Motor neuron (in vitro differentiated cells): ENCODE measurements at places on chromosomes 16 and 17.
A peak's percentile ranks its signal among the peaks of the same experiment; 100 is the strongest.

GRCh38 chr16:89094252-89094879 lies 714 bp downstream of the ACSF3 start:
- no peak for ATAC-seq

- ATAC-seq, result no peak
These were observed 117.6 kb upstream of the ZNF750 start for GRCh38 chr17:82957469-82957795.

DNA sequence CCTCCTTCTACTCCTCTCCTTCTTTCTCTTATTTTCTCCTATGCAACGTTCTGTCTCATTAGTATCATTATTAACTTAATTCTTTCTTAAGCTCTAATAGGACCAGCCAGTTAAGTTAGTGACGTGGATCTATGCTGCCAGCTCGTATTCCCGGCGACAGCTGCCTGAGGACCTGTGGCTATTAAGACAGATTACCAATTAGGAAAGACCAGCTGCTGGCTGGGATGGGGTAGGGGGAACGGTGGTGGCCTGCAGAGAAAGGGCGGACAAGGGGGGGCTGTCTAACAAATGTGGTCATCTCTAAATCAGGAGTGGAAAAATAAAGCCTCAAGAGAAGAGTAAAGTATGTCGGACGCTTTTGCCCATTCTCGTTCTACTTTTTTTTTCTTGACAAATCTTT lies 770 bp upstream of the MYH3 start:
- no peak for ATAC-seq

GRCh38 chr16:82499302-82499701 lies 127.5 kb upstream of the CDH13 start:
- no peak for ATAC-seq

GRCh38 chr16:58503166-58503862 lies 3.4 kb downstream of the NDRG4 start:
- ATAC-seq, result no peak

DNA sequence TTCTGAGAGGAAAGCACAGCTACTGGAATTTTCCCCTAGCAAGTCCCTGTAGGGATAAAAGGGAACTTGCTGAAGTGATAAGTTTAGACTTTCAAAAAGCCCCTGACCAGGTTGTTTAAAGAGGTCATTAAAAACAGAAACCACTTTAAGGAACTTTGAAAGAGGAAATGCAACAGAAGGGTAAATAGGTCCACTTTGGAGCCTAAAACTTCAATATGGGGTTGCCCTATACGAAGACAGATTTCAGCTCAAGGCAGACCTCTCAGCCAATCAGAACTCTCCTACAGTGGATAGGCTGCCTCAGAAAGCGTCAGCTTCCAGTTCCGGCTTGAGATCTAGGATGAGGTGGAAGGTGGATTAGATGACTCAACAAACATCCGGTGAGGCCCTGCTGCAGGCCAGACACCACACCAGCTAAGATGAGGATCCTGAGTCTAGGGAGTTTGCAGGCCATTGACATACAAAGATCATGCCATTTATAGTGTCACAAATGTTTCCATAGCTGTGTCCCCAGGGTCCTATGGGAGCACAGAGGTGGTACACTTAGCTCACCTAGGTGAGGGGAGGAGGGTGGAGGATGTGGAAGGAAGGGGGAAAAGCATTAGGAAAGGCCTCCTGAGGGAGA lies 7.9 kb upstream of the MFSD6L start:
- no peak for ATAC-seq

DNA sequence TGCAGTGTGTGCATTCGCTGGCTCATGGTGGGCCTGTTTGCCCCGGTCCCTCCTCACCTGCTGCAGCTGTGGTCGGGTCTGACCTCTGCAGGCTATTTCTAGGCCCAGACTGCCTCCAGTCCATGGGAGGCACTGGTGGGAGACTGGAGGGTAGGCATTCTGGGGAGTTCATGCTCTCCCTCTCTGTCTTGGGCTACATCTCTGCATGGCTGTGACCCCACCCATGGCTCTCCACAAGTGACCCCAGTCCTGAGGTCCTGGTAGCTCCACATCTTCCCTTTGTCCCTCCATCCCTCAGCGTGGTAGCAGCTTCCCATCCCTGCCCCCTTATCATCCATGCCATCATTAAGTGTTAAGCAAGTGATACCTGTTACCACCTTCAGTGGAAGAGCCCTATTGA lies 107.8 kb upstream of the SEC14L1 start:
- ATAC-seq, result no peak

- peak; percentile 51 for ATAC-seq
These were observed 29.9 kb upstream of the GINS2 start for GRCh38 chr16:85718682-85719081.

DNA sequence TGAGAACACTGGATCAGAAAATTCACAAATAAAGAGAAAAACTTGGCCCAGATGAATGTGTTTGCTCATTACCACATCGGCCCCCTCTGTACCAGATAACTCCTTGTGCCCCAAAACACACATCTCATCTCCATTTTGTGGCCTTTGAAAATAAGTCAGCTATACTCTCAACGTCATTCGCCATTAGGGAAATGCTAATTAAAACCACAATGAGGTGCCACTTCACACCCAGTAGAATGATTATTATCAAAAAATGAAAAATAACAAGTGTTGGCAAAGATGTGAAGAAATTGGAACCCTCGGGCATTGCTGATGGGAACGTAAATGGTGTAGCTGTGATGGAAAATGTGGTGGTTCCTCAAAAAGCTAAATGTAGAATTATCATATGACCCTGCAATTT lies 34.6 kb upstream of the AKTIP start:
- ATAC-seq, result no peak

GRCh38 chr16:67000384-67001351 lies 12.3 kb downstream of the CES4A start:
- ATAC-seq, result peak; percentile 85

- ATAC-seq, result no peak
These were observed 11.4 kb downstream of the NDUFAF8 start for GRCh38 chr17:81250286-81251093.

- no peak for ATAC-seq
These were observed 33.1 kb upstream of the CCL22 start for GRCh38 chr16:57325458-57325857.

DNA sequence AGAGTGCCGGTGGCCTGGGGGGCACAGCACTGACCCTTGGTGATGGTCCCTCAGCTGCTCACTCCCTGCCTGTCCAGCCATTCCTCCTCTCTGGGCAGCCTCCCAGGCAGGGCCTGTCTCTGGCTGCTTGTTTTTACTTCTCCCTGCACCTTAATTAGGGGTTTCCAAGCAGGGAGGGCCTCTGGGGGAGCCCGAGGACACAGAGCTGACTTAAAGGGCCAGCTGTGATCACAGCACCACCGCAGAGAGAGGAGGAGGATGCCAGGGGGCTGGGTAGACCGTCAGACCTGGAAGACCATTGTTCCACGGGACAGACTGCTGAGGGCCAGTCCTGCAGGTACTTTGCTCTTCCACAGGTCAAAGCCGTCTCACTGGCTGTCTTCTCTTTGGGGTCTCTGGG lies 1.2 kb upstream of the DPH1 start:
- ATAC-seq, result no peak

- ATAC-seq, result no peak
These were observed 103.6 kb downstream of the SDR42E1 start for GRCh38 chr16:81907681-81908080.

GRCh38 chr17:65742403-65743307 lies 181.2 kb upstream of the AXIN2 start:
- no peak for ATAC-seq

- ATAC-seq, result no peak
These were observed 14.7 kb downstream of the RAD51D start for GRCh38 chr17:35104844-35105450.

DNA sequence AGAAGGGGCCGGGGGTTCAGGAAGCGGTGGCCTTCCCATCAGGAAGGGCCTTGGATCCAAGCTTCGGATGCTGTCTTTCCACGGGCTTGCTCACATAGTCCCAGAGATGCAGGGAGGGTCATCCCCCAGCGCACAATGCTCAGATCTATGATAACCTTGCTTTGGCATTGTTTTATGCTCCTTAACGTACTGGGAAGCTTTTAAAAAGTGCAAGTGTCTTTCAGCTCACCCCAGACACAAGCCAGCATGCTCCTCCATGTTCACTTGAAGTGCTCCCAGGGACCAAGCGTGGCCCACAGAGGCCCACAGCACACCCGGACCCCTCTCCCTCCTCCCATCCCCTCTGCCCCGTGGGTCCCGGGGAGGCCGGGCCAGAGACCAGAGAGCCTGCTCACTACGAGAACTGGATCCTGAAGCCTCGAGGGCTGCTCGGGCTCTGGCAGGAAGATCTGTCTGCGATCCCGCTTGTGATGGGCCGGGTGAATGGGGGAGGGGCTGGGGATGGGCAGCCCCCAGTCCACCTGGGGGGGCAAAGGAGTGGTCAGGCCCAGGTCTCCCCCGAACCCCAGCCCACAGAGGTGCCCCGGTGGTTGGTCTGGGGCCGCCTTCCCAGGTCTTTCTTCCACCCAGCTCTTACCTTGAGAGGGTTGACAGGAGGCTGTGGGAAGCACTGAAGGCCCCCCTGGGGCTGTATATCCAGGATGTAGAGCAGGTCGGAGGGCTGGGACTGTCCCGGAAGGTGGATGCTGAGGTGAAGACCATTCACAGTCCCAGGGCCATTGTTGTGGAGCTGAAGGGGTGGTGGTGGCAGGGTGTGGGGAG lies 11.8 kb upstream of the FAM171A2 start:
- ATAC-seq, result peak; percentile 11

DNA sequence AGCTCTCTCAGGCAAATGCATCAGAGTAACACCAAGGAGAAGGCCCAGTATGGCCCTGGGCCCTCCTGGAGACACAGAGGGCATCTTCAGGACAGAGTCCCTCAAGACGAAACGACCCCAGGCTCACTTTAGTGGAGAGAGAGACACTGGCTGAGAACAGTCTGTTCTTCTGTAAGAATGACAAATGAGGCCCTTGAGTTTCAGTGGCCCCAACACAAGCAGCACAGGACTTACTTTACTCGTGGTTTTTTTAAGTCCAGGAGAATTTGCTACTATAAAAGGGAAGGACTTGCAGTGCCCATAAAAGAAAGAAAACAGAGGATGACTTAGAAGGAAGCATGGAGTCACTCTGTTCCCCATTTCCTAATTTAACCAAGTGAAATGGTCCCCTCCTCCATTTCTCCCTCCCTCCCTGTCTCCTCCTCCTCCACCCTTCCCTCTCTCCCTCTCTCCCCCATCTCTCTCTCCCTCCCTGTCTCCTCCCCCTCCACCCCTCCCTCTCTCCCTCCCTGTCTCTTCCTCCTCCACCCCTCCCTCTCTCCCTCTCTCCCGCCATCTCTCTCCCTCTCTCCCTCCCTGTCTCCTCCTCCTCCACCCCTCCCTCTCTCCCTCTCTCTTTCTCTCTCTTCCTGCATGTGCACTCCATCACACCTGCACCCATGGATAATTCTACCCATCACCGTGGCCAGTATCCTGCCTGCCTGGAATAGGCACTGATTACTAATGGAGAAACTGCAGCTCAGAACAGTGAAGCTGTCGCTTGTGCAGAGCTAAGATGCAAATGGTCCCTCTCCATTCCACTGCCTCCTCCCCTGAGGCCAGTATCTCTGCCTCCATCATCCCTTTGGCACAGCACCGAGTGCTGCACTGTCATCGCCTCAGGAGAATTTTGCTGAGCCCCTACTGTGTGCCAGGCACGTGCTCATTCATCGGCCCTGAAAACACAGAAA lies 47.3 kb upstream of the RBFOX3 start:
- ATAC-seq, result peak; percentile 70

DNA sequence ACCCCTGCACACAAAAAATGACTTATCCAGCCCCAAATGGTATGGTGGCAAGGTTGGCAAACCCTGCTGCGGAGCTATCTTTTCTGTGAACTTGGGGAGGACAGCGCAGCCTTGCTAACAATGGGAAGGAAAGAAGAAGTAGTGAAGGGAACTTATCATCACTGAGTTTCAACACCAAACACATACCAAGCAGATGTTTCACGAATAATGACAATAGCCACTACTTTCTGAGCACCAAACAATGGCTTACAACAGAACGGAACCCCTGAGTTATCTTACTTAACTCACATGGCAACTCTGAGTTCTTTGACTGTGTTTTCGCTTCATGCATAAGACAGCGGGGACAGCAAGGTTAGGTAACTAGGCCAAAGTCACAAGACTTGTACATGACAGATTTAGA lies 148.9 kb downstream of the XYLT1 start:
- no peak for ATAC-seq

GRCh38 chr16:27232061-27232900 lies 29.0 kb downstream of the KDM8 start:
- no peak for ATAC-seq

DNA sequence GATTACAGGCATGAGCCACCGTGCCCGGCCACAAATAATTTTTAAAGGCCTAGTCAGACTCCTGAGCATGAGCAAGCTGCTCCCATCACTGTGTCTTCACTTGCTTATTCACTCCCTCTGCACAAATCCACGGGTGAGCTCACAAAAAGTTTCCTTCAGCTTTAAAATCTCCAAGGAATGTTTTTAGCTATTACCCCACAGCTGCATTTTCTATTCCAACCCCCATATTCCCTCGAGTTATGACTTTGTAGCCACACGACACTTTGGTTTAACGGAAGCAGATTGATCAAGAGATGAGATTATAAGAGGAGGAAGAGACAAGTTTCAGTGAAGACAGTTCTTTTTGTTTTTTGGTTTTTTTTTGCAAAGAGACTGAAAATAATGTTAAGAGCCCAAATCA lies 49.1 kb upstream of the SLC25A19 start:
- no peak for ATAC-seq

GRCh38 chr16:30609002-30609925 lies 925 bp downstream of the ZNF689 start:
- ATAC-seq, result peak; percentile 42
